Testis (tissue), 5 donors: ENCODE measurements at places on chromosomes 4 and X.

GRCh38 chr4:73311428-73311827 is 52.8 kb upstream of the ANKRD17 start:
- no peaks in the 10 kb centered on the region for H3K36me3 ChIP-seq
- no peak for DNase-seq
- no peak overlapping the region for H3K4me3 ChIP-seq
- no peak overlapping the region for H3K27ac ChIP-seq

DNA sequence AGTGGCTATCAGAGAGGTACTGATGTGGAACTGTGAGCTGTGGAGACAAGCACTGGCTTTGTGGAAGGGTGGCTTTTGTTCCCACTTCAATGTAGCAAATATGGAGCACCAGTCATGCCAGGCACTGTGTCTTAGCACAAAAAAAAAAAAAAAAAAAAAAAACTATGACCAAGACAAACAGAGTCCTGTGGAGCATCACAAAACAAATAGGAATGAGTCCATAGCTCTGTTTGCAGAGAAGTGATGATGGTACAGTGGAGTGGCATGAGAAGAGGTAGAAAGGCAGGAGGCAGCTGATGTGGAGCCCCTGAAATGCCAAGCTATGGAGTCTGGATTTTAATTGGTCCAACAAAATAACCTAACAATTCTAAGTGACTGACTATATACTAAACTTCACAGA is 116.9 kb downstream of the RAB28 start:
- no peak for DNase-seq
- no peak overlapping the region for H3K27ac ChIP-seq
- H3K27me3 ChIP-seq = no peaks in the 10 kb centered on the region
- no peaks in the 10 kb centered on the region for H3K36me3 ChIP-seq
- no peaks in the 10 kb centered on the region for H3K4me1 ChIP-seq

DNA sequence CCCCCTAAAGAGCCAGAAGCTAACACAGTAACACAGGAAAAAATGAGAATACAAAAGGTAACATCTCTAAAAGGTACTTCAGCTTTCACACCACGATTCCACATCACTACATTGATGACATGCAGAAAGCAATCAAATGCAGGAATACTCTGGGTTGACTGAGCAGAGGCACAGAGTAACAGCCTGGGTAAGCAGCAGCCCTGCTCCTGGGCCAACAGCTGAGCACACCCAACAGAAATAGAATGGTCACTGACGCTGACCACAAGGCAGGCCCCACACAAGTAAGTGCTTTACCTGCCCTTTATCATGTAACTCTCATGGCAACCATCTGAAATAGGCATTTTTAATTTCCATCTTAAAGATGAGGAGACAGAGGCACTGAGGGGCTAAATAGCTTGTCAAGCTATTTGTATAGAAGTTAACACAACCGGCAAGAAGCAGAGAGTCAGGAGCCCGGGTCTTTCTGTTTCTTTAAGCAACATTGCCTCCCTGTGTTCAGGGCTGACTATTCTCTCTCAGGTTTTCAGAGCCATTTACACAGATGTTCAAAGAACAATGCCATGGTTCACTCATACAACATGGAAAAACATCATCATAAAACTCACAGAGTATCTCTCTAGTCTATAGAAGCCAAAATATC is 168.9 kb downstream of the ZNF674 start:
- DNase-seq = peak; percentile 28
- H3K27me3 ChIP-seq = no peaks in the 10 kb centered on the region
- H3K4me1 ChIP-seq = no peaks in the 10 kb centered on the region

DNA sequence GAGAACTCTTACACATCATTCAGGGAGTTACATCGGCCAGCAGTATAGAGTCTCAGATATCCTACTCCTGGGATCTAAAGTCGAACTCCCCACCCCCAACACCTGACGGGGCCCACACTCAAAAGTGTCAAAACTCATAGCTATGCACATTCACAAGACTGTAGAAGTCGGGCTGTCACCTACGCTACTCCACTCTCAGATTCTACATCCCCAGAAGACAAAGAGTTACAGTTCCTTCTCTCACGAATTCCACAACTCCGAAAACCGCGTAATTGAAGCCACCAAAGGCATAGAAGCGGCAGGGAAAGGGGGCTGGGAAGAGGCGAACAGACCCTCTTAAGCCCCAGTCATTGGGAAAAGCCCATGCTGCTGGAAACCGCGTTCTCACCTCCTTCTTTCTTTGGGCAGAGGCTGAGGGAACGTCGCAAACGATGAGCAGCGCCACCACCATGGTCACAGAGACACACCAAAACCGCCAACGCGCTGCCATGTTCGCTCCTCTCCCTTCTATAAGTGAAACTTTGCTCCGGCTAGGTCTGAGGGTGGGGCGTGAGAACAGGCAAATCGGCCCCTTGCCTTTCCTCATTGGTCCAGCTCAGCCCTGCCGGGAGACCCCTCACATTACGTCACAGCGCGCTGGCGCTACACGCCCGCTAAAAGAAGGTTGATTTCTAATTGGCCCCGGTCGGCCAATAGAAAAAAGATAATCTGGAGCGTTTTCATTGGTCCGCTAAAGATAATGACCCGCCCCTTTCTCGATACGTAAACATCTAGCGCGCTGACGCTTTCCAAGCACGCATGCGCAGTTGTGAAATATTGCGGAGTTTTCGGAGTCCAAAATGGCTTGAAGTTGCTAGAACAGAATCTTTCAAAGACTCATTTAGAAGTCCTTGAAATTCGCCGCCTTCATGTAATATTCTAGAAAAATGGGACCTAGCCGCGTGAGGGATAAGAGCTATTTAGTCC is at the start of gene MAGT1:
Gene MAGT1, minus strand, starts transcription at position 515 of the 966 bp plus-strand sequence. Its CDS starts 25 bp downstream, at position 490.
- H3K36me3 ChIP-seq = no peaks in the 10 kb centered on the region
- peak within 1 kb of the TSS; percentile 90 for H3K27ac ChIP-seq
- H3K27me3 ChIP-seq = no peaks in the 10 kb centered on the region
- H3K4me1 ChIP-seq = no peaks in the 10 kb centered on the region
- DNase-seq = peak; percentile 95

DNA sequence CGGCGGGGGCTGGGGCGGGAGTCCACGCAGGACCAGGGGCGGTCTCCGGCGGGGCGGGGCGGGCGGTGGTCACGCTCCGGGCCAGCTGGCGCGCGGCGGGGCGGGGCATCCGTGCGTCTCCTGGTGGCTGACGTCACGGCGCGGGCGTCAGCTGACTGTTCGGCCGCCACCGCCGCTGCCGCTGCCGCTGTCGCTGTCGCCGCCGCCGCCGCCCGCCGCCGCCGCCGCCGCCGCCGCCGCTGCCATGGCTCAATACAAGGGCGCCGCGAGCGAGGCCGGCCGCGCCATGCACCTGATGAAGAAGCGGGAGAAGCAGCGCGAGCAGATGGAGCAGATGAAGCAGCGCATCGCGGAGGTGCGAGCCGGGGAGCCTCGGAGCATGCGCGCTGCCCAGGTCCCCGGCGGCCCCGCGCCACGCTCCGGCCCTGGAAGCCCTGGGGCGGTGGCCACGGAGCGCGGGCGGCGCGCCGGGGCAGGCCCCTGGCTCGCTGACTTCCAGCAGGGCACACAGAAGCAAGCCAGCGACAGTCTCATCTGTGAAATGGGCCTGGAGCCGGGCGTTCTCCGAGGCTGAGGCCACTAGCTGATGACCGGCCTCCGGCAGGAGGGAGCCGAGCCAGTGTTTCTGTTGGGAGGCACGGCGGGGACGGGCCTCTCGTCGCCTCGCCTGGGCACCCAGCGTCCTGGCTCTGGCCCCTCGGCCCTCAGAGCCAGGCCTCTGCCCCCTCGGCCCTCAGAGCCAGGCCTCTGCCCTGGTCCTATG is at the start of gene FAM50A:
Gene FAM50A, plus strand, starts transcription at position 150 of the 763 bp plus-strand sequence. Its CDS starts 95 bp downstream, at position 245.
- peaks cover 5% of the 10 kb centered on the region for H3K4me1 ChIP-seq
- H3K27me3 ChIP-seq = no peaks in the 10 kb centered on the region
- peak within 1 kb of the TSS; percentile 83 for H3K27ac ChIP-seq
- no peaks in the 10 kb centered on the region for H3K36me3 ChIP-seq
- peak within 1 kb of the TSS; percentile 58 for H3K4me3 ChIP-seq

DNA sequence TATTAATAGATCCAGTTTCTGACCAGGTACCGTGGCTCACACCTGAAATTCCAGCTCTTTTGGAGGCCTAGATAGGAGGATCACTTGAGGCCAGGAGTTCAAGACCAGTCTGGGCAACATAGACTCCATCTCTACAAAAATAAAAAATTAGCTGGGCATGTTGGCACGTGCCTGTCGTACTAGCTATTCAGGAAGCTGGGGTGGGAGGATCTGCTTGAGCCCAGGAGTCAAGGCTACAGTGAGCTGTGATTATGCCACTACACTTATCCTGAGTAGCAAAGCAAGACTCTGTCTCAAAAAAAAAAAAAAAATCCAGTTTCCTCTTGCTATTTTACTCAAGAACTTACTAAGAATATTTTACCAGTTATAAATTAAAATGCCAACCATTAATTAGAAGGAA is 91.7 kb downstream of the SLC10A6 start:
- no peaks in the 10 kb centered on the region for H3K4me1 ChIP-seq
- no peaks in the 10 kb centered on the region for H3K36me3 ChIP-seq
- H3K4me3 ChIP-seq = no peak overlapping the region
- no peaks in the 10 kb centered on the region for H3K27me3 ChIP-seq
- no peak overlapping the region for H3K27ac ChIP-seq
- DNase-seq = peak; percentile 36

- H3K4me3 ChIP-seq = no peak overlapping the region
- no peaks in the 10 kb centered on the region for H3K27me3 ChIP-seq
- DNase-seq = no peak
- H3K36me3 ChIP-seq = no peaks in the 10 kb centered on the region
- no peaks in the 10 kb centered on the region for H3K4me1 ChIP-seq
- peak overlapping the region; percentile 87 for H3K27ac ChIP-seq
These were observed 2.2 kb downstream of the MAGIX start for GRCh38 chrX:49164589-49165360.

GRCh38 chrX:29468911-29469494 is 746.4 kb upstream of the MAGEB2 start:
- H3K4me3 ChIP-seq = no peak overlapping the region
- no peaks in the 10 kb centered on the region for H3K36me3 ChIP-seq
- H3K27me3 ChIP-seq = no peaks in the 10 kb centered on the region

DNA sequence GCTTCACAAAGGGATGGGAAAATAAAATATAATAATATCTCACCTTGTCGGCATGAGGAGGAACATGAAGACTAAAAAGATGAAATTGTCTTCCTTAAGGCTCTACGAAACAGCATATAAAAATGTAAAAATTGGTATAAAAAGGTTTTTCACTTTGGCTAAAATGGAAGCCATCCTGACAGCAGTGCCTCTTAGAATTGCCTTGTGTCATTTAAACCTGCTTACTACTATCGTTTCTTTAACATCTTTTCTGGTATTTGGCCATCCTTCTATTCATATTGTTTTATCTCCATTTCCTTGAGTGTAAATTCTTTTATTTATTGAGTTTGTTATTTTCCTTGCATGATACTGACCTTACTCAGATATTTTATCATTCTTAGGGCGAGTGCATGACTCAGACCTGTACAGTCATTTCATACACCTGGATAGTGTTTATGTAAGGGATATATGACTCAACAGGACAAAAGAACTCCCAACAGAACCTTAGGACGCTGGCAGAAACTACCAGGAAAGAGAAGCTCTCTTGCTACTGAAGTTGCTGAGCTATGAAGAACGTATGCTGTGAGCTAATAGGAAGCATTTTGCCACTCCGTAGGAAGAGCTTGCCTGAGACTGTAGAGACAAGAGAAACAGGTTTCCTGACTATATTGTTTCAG is 5.8 kb upstream of the CDKN2AIP start:
- H3K4me1 ChIP-seq = peaks cover 7% of the 10 kb centered on the region
- H3K27me3 ChIP-seq = no peaks in the 10 kb centered on the region
- H3K27ac ChIP-seq = no peak overlapping the region
- no peak overlapping the region for H3K4me3 ChIP-seq
- H3K36me3 ChIP-seq = no peaks in the 10 kb centered on the region

GRCh38 chr4:14064984-14065383 is 437.5 kb upstream of the BOD1L1 start:
- no peaks in the 10 kb centered on the region for H3K27me3 ChIP-seq
- no peaks in the 10 kb centered on the region for H3K36me3 ChIP-seq
- H3K4me1 ChIP-seq = peaks cover 8% of the 10 kb centered on the region
- no peak overlapping the region for H3K4me3 ChIP-seq
- H3K27ac ChIP-seq = no peak overlapping the region

- no peak overlapping the region for H3K4me3 ChIP-seq
- no peak overlapping the region for H3K27ac ChIP-seq
- H3K27me3 ChIP-seq = no peaks in the 10 kb centered on the region
- no peaks in the 10 kb centered on the region for H3K4me1 ChIP-seq
- no peaks in the 10 kb centered on the region for H3K36me3 ChIP-seq
- DNase-seq = no peak
These were observed 184.6 kb upstream of the KIT start for GRCh38 chr4:54473077-54473545.

GRCh38 chrX:31550158-31550557 is 478.3 kb upstream of the FTHL17 start:
- no peak overlapping the region for H3K27ac ChIP-seq
- no peak overlapping the region for H3K4me3 ChIP-seq
- no peaks in the 10 kb centered on the region for H3K36me3 ChIP-seq

DNA sequence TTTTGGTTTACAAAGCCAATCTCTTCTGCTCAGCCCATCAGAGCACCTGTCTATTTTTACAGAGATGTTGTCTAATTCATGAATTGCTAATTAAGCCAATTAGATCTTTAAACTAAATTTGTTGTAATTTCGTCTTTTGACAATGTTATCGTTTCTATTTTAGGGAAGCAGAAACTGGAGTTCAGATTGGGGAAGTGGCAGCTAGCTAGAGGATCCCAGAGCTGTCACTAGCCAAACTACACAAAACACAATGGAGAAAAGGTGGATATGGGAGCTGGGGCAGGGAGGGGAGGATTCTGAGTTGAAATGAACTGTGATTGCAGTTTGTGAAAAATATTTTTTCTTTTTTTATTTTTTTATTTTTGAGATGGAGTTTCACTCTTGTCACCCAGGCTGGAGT is 35.8 kb downstream of the CASP3 start:
- H3K27ac ChIP-seq = no peak overlapping the region
- DNase-seq = no peak
- H3K36me3 ChIP-seq = no peaks in the 10 kb centered on the region
- H3K4me1 ChIP-seq = no peaks in the 10 kb centered on the region

GRCh38 chr4:19944806-19945205 is 306.9 kb upstream of the SLIT2 start:
- no peaks in the 10 kb centered on the region for H3K27me3 ChIP-seq
- no peaks in the 10 kb centered on the region for H3K4me1 ChIP-seq
- no peak overlapping the region for H3K4me3 ChIP-seq

DNA sequence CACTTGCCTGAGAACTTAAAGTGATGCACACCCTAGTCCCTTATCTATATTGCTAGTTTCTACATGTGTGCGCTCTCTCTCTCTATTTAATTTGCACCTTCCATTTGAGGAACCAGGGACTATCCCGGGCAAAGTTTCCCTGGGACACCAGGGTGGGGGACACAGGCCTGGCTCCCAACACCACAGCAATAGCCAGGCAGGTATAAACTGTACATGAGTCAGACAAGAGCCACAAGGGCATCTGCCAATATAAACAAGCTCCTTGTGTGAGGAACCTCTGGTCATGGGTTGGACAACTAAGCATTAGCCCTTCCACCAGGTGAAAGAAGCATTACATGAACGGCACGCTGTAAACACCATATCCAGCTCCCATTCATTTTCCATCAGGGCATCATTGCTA is 455.5 kb downstream of the STIM2 start:
- DNase-seq = no peak
- H3K27ac ChIP-seq = no peak overlapping the region
- no peaks in the 10 kb centered on the region for H3K4me1 ChIP-seq
- H3K27me3 ChIP-seq = no peaks in the 10 kb centered on the region
